ENCODE measurements at places on chromosomes 5 and 9.

DNA sequence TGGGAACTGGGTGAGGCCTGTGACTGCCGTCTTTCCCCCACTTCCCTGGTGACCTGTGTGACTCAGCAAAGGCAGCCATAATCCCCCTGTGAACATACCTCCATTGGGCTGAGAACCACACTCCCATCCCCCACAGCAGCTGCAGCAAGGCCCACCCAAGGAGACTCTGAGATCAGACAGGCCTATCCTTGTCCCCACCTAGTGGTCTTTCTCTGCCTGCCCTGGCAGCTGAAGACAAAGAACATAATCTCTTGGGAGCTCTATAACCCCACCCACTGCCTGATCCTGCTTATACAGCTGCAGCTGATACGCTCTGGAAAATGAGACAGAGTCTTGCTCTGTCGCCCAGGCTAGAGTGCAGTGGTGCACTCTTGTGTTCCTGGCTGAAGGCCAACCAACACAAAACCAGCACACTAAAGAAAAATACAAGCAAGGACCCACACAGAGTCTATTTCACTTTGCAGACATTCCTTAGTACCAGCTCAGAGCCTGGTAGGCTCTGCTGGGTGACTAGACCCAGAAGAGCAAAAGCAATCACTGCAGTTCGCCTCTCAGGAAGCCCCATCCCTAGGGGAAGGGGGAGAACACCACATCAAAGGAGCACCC, 106.7 kb downstream of the MCTP1 start:
- no peak for DNase-seq

GRCh38 chr5:11596185-11596584, 308.1 kb downstream of the CTNND2 start:
- DNase-seq: no peak

DNA sequence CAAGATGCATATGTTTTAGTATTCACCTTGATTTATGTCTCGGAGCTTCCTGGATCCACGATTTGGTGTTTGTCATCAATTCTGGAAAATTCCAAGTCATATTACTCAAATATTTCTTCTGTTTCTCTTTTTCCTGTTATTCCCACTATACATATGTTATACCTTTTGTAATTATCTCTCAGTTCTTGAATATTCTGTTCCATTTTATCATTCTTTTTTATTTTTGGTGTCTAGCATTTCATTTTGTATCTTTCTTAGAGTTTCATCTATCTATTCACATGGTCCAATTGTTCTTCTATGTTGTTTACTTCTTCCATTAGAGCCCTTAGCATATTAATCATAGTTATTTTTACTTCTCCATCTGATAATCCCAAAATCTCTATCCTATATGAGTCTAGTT, 637.8 kb upstream of the GRAMD2B start:
- DNase-seq: no peak

DNA sequence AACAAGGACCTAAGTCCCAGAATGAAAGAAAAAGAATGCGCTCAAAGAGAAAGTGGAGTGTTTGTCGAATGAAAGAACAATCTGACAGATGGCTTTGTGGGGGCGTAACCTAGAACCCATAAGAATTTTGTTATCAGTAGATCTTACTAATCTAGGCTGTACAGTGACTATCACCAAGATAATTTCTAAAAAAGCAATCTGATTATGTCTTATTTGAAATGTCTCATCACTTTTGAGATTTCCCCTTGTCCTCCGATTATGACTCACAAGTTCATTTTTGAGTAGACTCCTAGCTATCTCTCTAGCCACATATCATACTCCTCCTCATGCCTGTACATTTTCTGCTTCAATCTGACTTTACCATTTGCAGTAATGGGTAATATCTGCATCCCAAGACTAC, 135.6 kb upstream of the SMARCA2 start:
- DNase-seq: peak; percentile 61

- no peak for DNase-seq
Measured at GRCh38 chr5:4541334-4541733, 598.8 kb upstream of the ADAMTS16 start.

- no peak for DNase-seq
Measured at GRCh38 chr5:61330341-61330844, 1.7 kb upstream of the ZSWIM6 start.

DNA sequence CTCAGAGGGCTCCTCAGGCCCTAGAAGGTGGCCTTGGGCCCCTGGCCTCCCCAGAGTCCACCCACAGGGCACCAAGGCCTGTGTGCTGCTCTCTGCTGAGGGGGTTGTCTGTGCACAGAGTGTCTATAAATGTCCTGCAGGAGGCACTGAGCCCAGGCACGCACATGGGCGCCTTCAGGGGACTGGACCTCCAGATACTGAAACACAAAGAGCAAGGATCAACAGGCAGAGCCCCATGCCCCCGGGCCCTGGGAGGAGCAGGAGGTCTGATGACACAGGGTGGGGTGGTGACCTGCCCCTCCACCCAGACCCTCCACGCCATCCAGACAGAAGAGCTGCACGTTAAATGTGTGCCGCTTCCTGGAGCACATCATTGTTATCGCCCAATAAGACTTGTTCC, 64.6 kb upstream of the SIMC1 start:
- DNase-seq: no peak

DNA sequence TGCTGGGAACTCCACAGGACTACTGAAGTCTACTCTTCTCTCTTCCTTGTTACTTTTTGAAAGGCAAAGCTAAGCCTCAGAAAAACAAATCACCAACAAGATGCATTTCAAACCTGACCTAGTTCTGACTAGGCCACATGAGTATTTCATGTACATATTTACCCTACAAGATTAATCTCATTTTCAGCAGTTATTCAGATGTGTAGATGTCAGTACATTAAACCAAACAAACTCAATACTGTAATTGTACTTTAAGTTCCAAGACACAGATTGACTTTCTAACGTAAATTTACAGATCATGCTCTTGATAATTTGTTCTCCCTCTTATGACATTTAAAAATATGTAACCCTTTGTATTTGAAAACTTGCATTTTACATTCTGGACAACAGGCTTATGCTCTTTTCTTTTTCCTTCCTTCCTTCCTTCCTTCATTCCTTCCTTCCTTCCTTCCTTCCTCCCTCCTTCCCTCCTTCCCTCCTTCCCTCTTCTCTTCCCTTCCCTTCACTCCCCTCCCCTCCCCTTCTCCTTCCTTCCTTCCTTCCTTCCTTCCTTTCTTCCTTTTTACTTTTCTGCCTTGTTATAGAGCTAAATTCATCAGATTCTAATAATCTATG, 1653.4 kb downstream of the EFNA5 start:
- DNase-seq: no peak

All from stimulated activated CD4-positive, alpha-beta T cell treated with anti-CD3 and anti-CD28 coated beads, Interleukin-4, amount 100 ng/mL, for 24 hours (primary cell).